ENCODE measurements at places on chromosomes 1 and 21.

DNA sequence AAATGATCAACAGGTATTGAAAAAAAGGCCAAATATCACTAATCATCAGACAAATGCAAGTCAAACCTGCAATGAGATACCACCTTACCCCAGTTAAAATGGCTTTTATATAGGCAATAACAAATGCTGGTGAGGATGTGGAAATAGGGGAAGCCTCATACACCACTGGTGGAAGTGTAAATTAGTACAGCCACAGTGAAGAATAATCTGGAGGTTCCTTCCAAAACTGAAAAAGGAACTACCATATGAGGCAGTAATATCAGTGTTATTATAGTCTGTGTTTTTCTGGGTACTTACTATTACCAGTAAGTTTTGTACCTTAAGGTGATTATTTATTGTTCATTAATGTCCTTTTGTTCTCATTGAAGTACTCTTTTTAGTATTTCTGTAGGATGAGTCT, 201.3 kb downstream of the MRPL39 start:
- no peak for DNase-seq

GRCh38 chr1:12546771-12547585, 71.0 kb downstream of the DHRS3 start:
- DNase-seq, result no peak

DNA sequence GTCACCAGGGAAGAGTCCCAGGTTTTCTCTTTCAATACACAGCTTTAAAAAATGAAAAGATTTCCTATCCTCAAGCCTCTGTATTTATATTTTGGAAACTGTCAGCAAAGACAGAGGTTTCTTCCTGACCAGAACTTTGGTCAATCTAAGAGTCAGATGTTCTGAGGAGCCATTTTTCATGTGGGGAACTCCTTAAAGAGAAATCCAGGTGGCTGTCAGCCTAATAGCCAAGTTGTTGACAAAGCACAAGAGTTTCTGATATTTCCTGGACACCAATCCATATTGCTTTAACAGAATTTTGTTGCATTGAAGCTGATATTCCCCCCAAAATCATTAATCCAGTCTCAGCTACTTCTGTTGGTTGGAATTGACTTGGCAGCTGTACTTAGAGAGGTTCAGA, 318.6 kb upstream of the NFIA start:
- DNase-seq, result no peak

- DNase-seq, result no peak
Measured at GRCh38 chr1:4176841-4177240, 276.8 kb upstream of the C1orf174 start.

- no peak for DNase-seq
Measured at GRCh38 chr1:167404161-167404888, 114.0 kb downstream of the CD247 start.

- no peak for DNase-seq
Measured at GRCh38 chr1:151887028-151887427, 22.3 kb downstream of the THEM4 start.

- DNase-seq, result no peak
Measured at GRCh38 chr1:155000411-155000725, 2.2 kb upstream of the ZBTB7B start.

- peak; percentile 28 for DNase-seq
Measured at GRCh38 chr21:46325073-46325912, 1.3 kb downstream of the PCNT start.

- DNase-seq, result no peak
Measured at GRCh38 chr1:106502659-106503058, 553.8 kb upstream of the PRMT6 start.

GRCh38 chr21:26813426-26813998, 31.7 kb downstream of the ADAMTS1 start:
- no peak for DNase-seq

DNA sequence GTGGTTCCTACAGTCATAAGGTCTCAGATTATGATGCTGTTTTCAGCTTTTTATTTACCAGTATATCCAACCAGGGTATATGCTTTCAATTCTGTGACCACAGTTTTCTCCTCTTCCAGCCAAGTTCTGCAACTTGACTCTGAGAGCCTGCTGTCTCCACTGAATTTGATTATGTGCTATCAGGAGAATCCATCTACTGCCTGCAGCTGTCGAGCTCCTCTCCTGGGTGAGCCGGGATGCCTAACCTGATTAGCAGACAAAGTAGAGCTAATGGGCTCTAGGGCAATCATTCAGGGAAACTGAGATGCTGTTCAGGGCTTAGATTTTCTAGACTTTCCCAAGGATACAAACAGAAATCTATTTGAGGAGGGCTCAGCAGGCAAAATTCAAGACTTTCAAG, 271.5 kb upstream of the BEND5 start:
- DNase-seq, result no peak

DNA sequence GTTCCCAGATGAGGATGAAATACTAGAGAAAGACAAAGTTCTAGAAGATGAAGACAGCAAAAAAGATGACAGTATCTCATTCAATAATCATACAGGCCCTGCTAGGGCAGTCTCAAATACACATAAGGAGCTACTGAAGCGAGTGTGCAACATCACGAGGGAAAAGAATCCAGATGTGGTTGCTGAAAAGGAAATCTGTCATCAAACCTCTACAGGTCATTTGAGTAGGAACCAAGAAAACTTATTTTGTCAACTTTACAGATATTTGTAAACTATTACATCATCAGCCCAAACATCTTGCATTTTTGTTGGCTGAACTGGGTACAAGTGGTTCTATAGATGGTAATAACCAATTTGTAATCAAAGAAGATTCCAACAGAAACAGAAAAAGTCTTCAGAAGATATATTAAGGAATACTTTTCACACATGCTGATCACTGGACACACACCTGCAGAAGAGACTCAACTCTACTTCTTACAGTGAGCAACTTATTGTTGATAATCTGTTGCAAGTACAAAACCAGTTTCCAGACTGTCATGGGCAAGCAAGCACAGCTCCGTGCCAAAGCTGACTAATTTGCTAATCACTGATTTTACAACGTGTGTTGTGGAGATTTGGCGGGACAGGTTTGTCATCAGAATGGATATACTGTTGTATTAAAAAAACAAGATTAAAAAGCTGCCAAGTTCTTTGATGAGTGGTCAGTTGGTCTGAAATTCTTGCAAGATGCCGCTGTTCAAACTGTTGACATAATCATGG, 42.1 kb downstream of the TRIM33 start:
- DNase-seq, result no peak

DNA sequence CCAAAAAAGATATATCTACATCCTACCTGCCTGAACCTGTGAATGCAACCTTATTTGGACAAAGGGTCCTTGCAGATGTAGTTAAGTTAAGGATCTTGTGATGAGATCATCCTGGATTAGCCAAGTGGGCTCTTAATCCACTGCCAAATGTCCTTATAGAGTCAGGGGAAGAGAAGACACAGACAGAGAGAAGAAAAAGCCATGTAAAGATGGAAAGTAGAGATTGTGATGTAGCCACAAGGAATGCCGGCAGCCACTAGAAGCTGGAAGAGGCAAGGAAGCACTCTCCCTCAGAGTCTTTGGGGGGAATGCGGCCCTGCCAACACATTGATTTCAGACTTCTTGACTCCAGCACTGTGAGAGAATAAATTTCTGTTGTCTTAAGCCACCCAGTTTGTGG, 16.2 kb downstream of the HSD11B1 start:
- DNase-seq, result no peak

DNA sequence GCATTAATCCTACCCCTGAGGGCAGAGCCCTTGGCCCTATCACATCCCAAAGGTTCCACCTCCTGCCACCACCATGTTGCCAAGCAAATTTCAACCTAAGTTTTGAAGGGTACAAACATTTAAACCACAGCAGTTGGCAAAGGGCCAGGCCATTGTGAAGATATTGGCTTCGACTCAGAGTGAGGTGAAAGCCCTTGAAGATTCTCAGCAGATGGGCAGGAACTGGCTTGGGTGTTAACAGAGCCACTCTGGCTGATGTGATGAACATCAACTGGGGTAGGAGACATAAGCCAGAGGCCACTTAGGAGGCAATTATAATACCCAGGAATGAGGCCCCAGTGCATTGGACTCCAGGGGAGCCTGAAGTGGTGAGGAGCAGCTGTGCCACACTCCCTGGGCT, 207.7 kb upstream of the KAZN start:
- DNase-seq, result no peak

DNA sequence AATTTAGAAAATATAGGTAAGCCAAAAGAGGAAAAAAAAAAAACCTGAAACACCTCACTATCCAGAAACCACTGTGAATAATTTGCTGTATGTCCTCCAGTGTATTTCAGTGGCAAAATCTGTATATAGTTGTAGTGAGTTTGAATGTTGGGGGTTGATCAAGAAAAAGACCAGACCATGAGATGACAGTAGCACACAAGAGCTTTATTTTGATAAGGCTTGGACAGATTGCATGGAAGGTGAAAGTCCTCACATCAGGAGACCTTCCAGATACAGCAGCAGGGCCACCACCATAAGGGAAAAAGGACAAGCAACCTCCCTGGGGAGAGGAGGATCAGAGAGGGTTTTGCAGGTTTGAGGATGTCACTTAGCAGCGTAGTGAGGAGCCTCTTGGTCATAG, 16.2 kb upstream of the C1orf115 start:
- DNase-seq, result no peak

- DNase-seq, result no peak
Measured at GRCh38 chr1:159647616-159648015, 60.0 kb downstream of the APCS start.

DNA sequence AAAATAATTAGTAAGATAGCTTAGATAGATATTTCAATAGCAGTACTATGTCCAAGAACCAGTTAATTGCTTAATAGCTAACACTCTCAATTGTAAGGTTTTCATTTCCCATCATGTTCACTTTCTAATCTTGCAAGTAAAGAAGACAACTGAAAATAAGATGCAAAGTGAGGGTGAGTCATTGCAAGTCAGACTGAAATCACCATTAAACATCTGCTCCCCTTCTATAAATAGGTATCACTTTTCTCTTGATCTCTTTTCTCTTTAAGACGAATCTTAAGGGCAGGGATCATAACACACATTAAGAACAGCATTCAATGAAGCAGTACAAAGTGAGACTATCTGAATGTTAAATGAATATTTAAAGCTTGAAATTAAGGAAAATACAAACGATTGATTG, 40.4 kb downstream of the UBR4 start:
- no peak for DNase-seq

GRCh38 chr1:26545969-26546323, 16.4 kb downstream of the RPS6KA1 start:
- DNase-seq, result no peak

DNA sequence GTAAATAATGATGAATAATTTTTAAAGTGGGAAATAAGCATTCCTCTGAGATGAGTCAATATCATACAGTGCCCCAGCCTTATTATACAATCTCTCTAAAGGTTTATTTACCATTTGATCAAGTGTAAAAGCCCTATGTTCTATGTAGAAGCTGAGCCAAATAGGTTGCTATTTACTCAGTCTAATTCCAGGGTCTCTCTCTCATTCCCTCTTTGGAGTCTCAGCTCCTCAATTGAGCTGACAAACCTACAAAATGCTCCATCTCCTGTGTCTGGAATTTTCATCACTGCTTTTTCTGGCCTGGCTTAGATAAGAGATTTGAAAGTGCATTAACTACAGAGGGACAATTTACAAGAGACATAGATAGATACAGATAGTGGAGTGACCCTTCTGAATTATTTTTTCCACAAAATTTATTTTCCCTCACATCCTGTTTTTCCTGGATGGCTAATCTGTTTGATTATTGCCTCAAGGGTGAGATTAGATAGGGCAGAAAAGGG, 24.8 kb upstream of the USH2A start:
- no peak for DNase-seq

- DNase-seq, result no peak
Measured at GRCh38 chr21:31667132-31667531, 7.6 kb downstream of the SOD1 start.

DNA sequence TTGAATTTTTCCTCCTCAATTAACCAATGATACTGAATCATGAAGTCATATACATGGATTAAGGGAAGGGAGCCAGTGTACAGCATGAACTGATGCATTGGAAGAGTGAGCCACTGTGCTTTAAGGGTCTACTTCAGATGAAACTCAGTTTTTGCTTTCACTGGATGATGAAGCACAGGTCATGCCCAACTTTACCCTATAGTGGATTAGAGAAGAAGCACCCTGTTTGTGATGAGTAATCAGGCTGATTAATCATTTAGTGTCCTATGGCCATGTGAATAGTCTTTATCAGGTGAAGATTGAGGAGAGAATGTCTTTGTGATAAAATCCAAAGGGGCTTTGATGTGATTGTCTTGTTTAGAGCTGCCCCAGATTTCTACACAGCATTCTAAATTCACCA, 24.7 kb upstream of the LAMC1 start:
- no peak for DNase-seq

DNA sequence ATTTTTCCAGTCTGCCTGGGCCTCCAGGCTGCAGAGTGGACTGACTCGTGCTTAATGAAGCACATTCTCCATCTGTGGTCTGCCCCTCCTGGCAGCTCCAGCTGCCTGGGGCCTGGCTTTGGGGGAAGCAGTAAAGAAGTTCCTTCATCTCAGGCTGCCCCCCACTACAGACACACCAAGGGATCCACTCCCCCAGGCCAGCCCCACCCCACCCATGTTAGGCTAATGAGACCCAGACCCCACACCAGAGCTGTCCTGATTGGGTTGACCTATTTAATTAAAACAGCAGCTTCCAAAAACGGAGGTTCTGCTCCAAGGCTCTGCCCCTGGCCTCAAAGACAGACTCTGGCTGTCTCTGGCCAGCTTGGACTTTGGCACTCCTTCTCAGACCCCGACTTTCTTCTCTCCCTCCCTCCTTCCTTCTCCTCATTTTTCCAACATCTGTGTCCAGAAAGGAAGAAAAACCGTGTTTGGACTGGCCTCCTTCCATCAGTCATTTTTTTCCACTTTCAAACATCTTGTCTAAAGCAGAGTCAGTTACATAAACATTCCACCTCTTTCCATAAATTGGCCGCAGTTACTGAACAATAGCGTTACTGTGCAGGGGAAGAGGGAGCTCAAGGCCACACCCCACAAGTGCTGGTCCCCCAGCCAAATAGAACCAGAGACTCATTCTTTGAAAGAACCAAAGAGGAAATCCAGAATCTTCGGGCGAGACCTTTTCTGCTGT, 29.7 kb downstream of the SERTAD4 start:
- DNase-seq, result no peak

DNA sequence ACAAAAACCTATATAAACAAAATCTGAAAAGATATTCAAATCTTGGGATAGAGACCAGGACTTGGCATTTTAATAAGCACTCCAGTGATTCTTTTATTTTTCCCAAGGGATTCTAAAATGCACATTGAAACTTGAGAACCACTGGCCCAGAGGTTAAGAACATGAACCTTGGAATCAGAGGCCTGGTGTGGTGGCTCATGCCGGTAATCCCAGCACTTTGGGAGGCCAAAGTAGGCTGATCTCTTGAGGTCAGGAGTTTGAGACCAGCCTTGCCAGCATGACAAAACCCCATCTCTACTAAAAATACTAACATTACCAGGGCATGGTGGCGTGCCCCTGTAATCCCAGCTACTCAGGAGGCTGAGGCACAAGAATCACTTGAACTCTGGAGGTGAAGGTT, 12.9 kb upstream of the CEP85 start:
- no peak for DNase-seq

GRCh38 chr1:105684714-105685113, 1371.8 kb upstream of the PRMT6 start:
- no peak for DNase-seq

GRCh38 chr1:25183126-25183980, 48.9 kb downstream of the SYF2 start:
- no peak for DNase-seq

GRCh38 chr1:67227196-67227595, 60.9 kb downstream of the IL23R start:
- no peak for DNase-seq
